Suprapubic skin (tissue), 4 donors: ENCODE measurements at places on chromosomes 5 and 9.

- H3K4me1 ChIP-seq = peaks cover 4% of the 10 kb centered on the region
- H3K36me3 ChIP-seq = no peaks in the 10 kb centered on the region
- no peak for DNase-seq
- H3K27ac ChIP-seq = no peak overlapping the region
Measured at GRCh38 chr9:85420750-85421149, 321.0 kb downstream of the AGTPBP1 start.

GRCh38 chr9:133107961-133108793 lies 12.9 kb downstream of the RALGDS start:
- H3K27me3 ChIP-seq = no peaks in the 10 kb centered on the region
- peaks cover 24% of the 10 kb centered on the region for H3K4me1 ChIP-seq
- peak; percentile 66 for DNase-seq
- no peak overlapping the region for H3K4me3 ChIP-seq

DNA sequence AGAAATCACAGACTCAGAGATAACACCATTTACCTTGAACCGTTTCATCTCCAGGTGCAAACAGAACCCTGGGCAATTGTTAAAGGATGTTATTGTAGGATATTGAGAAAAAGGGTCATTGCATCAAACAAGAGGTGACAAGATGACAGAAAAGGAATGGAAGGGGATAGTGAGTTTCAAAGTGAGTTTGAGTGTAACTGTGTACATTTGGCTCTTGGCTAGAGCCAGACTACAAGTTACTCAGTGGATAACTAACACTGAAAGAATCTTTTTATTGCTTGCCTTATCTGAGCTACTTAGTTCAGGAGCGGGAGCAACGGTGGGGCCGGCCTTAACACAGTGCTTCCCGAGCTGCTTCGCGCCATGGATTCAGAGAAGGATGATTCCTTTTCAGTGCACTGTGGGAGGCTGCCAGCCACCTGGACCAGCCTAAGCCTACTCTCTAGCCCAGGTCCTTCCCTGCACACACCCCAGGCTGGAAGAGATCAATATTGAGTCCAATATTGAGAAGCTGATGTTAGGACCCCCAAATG lies 193.4 kb downstream of the ATPSCKMT start:
- H3K36me3 ChIP-seq = no peaks in the 10 kb centered on the region
- no peak overlapping the region for H3K27ac ChIP-seq
- DNase-seq = no peak
- no peaks in the 10 kb centered on the region for H3K27me3 ChIP-seq

DNA sequence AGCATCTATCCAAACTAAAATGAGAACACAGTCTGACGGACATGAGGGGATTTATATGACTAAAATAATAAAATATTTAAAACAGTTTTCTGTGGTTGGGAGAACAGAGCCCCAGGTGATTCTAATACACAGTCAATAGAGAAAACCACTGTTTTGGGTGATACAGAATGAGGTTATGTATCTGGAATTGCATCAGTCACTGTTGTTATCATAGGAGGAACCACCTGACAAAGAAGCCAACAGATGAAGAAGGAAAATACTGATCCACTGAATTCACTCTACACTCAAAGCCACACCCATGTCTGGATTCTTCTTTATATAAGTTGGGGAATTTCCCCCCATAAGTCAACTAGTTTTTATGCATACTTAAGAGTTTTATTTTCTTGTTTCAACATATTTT lies 799.0 kb downstream of the TLR4 start:
- no peaks in the 10 kb centered on the region for H3K27me3 ChIP-seq
- no peak overlapping the region for H3K4me3 ChIP-seq

- H3K36me3 ChIP-seq = peaks cover 10% of the 10 kb centered on the region
- no peak overlapping the region for H3K27ac ChIP-seq
- peaks cover 14% of the 10 kb centered on the region for H3K4me1 ChIP-seq
- DNase-seq = no peak
- H3K27me3 ChIP-seq = no peaks in the 10 kb centered on the region
Measured at GRCh38 chr5:74631081-74631953, 9.2 kb downstream of the ENC1 start.

DNA sequence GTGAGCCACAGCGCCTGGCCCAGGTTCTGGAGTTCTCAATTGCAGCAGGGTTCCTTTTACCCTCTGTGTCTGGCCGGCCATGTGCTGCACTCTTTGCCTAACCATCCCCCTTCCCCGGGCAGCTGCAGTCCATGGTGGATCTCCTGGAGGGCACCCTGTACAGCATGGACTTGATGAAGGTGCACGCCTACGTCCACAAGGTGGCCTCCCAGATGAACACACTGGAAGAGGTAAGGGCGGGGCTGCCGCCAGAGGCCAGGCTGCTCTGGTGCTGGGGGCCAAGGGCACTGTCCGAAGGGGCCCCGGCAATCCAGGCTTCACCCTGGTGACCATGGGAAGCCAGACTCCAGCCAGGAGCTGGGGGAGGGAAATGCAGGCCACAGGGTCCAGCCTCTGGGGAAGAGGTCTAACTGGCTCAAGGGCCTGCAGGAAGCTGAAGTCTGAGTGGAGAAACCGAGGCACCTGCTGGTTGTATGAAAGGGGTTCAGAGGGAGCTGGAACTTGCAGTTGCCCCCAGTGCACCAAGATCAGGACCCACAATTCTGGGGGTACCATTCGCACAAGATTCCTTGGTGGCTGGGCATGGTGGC lies 18.1 kb downstream of the OLFML2A start:
- H3K27me3 ChIP-seq = no peaks in the 10 kb centered on the region
- peaks cover 54% of the 10 kb centered on the region for H3K4me1 ChIP-seq
- no peak for DNase-seq
- H3K4me3 ChIP-seq = no peak overlapping the region
- no peaks in the 10 kb centered on the region for H3K36me3 ChIP-seq

- H3K4me1 ChIP-seq = peaks cover 87% of the 10 kb centered on the region
- peaks cover 9% of the 10 kb centered on the region for H3K36me3 ChIP-seq
- no peak for DNase-seq
- no peak overlapping the region for H3K4me3 ChIP-seq
- no peaks in the 10 kb centered on the region for H3K27me3 ChIP-seq
- peak overlapping the region; percentile 97 for H3K27ac ChIP-seq
Measured at GRCh38 chr9:92664394-92665152, 5.4 kb downstream of the IPPK start.

DNA sequence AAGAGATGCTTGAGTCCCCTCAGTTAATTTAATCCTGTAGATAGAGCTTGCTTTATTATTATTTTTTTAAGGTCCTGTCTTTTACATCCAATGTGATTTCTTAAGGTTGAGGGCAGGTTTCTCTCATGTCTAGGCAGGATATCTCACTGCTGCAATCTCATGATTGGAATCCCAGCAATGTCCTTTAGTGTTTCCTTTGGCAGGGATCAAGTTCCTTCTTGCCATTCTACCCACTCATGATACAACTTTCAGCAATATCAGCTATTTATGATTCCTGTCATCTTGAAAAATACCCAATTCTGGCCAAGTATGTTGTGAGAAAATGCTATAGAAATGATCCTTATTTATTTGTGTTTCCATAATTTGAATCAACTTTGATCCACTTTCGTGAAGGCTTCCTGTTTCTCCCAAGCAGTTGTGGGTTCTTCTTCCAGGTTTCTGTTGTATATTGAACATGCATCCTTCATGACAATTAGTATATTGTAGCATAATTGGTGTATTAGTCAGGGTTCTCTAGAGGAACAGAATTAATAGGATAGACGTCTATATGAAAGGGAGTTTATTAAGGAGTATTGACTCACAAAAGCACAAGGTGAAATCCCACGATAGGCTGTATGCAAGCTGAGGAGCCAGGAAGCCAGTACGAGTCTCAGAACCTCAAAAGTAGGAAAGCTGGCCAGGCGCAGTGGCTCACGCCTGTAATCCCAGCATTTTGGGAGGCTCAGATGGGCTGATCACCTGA lies 18.4 kb upstream of the VPS13A start:
- no peak for DNase-seq
- peaks cover 2% of the 10 kb centered on the region for H3K4me1 ChIP-seq
- no peaks in the 10 kb centered on the region for H3K27me3 ChIP-seq
- peak overlapping the region; percentile 16 for H3K27ac ChIP-seq

DNA sequence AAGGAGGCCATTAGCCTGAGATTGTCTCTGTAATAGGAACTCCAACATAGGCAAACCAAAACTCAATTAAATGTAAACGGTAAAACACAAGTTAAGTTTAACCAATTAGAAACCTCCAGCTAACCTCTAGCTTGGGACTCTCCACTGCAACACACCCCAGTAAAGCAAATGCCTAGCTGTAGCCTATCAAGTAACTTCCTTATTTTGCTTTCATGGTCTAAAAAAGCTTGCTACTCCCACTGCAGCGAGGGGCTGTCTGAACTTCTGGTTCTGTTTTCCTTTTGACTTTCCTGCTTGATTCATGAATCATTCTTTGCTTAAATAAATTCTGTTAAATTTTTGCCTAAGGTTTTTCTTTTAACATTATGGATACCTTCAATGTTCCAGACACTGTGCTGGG lies 24.4 kb upstream of the C5orf46 start:
- H3K27me3 ChIP-seq = no peaks in the 10 kb centered on the region
- H3K36me3 ChIP-seq = no peaks in the 10 kb centered on the region
- no peak overlapping the region for H3K4me3 ChIP-seq
- H3K4me1 ChIP-seq = peaks cover 12% of the 10 kb centered on the region
- no peak overlapping the region for H3K27ac ChIP-seq

GRCh38 chr9:75170898-75171360 lies 82.6 kb downstream of the OSTF1 start:
- no peak overlapping the region for H3K4me3 ChIP-seq
- H3K27ac ChIP-seq = no peak overlapping the region
- H3K27me3 ChIP-seq = no peaks in the 10 kb centered on the region

DNA sequence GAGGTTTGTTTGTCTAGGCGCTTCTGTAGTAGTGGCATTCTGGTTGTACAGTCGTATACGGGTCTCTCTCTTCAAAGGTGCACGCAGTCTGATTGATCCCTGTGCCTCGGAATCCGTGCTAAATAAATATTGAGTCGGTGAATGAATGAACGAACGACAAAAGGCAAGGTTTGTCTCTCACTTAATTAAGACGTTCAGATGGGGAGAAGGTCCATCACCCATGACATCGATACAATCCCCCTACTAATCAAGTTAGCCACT lies 500 bp upstream of the CREBRF start:
- no peak for DNase-seq
- H3K27ac ChIP-seq = peak overlapping the region; percentile 100
- no peaks in the 10 kb centered on the region for H3K27me3 ChIP-seq

DNA sequence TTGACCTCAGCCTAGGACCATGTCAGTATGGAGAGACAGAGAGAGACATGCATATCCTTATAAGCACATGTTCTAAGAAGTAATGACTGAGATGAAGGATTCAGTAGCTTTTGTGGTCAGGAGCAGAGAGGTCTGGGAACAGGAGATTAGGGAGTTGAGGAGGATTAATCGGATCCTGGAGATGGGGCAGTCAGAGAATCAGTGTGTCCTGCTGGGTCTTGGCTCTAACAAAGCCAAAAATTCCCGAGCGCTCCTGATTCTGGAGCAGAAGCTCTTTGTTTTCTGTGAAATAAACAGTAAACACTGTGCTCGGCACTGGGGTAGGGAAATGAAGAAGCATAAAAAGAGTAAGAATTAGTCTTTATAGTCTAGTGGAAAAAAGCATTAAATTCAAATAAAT lies 520.0 kb upstream of the CLINT1 start:
- DNase-seq = no peak
- H3K27me3 ChIP-seq = no peaks in the 10 kb centered on the region
- H3K27ac ChIP-seq = no peak overlapping the region
- H3K4me3 ChIP-seq = no peak overlapping the region
- no peaks in the 10 kb centered on the region for H3K36me3 ChIP-seq

DNA sequence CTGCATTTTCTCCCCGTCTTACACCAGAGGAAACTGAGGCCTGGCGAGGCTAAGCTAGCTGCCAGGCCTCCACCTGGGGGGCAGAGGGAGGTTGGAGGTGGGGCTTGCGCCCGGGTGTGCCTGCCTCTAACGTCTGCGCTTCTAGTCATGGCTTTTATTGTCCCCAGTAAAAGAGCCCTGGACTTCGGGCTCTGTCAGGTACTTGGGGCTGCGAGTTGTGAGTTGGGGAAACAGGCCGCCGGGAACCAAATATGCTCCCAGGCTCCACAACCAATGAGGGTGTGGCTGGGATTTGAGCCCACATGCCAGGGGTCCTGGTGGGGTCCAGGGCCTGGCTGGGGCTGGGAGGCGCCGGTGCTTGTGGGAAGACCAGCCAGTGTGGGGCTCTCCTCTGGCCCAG lies 57.4 kb upstream of the NOTCH1 start:
- no peak for DNase-seq
- H3K4me1 ChIP-seq = peaks cover 49% of the 10 kb centered on the region

GRCh38 chr5:31551878-31552277 lies 19.8 kb downstream of the C5orf22 start:
- no peak overlapping the region for H3K27ac ChIP-seq
- H3K36me3 ChIP-seq = peaks cover 80% of the 10 kb centered on the region
- H3K4me3 ChIP-seq = no peak overlapping the region
- no peaks in the 10 kb centered on the region for H3K27me3 ChIP-seq
- no peak for DNase-seq

GRCh38 chr9:34541540-34541939 lies 18.8 kb upstream of the ENHO start:
- H3K4me1 ChIP-seq = peaks cover 4% of the 10 kb centered on the region
- H3K27me3 ChIP-seq = no peaks in the 10 kb centered on the region
- no peak overlapping the region for H3K4me3 ChIP-seq
- no peak for DNase-seq
- no peak overlapping the region for H3K27ac ChIP-seq

- no peak overlapping the region for H3K27ac ChIP-seq
- H3K4me1 ChIP-seq = no peaks in the 10 kb centered on the region
- DNase-seq = no peak
- no peak overlapping the region for H3K4me3 ChIP-seq
Measured at GRCh38 chr9:120343416-120343815, 236.6 kb downstream of the CDK5RAP2 start.

GRCh38 chr5:144083185-144083584 lies 87.3 kb downstream of the YIPF5 start:
- no peak overlapping the region for H3K4me3 ChIP-seq
- H3K36me3 ChIP-seq = no peaks in the 10 kb centered on the region
- H3K4me1 ChIP-seq = no peaks in the 10 kb centered on the region
- H3K27ac ChIP-seq = no peak overlapping the region

DNA sequence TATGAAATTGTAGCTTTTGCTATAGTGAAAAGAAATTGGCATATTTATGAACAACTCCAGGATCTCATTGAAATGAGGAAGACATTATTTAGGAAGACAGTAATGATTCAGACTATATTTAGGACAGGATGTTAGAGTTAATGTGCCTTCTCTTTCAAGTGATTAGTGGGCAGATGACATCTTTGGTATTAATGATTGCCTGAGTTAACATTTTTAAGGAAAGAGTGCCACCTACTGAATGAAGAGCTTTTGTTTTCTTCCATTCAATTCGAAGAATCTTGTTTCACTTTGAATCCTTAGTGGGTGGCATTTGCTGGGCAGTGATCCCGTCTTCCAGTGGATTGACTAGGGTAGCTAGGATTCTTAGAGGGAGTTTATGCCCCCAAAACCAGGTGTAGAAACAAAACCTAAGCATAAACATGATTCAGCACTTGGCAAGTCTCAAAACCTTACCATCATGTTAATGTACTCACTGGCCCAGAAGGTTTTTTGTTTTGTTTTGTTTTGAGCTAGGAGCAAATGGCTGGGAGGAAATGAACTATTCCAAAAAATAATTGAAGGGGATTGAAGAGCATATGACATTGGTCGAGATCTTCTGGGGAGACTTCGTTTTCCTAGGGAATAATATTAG lies 23.2 kb downstream of the MAP3K1 start:
- no peaks in the 10 kb centered on the region for H3K36me3 ChIP-seq
- peak overlapping the region; percentile 19 for H3K4me3 ChIP-seq
- H3K27me3 ChIP-seq = no peaks in the 10 kb centered on the region
- H3K27ac ChIP-seq = peak overlapping the region; percentile 65
